ENCODE measurements at places on chromosomes 4 and X. TPM values are rescaled to one million over a fixed set of nuclear protein-coding genes. Genes with fewer than 3 reads are reported as not detected.

FGB gene
- total RNA-seq: not detected

SASH3 gene
- 245 TPM for total RNA-seq

GAGE1 gene
- not detected for total RNA-seq

DNA sequence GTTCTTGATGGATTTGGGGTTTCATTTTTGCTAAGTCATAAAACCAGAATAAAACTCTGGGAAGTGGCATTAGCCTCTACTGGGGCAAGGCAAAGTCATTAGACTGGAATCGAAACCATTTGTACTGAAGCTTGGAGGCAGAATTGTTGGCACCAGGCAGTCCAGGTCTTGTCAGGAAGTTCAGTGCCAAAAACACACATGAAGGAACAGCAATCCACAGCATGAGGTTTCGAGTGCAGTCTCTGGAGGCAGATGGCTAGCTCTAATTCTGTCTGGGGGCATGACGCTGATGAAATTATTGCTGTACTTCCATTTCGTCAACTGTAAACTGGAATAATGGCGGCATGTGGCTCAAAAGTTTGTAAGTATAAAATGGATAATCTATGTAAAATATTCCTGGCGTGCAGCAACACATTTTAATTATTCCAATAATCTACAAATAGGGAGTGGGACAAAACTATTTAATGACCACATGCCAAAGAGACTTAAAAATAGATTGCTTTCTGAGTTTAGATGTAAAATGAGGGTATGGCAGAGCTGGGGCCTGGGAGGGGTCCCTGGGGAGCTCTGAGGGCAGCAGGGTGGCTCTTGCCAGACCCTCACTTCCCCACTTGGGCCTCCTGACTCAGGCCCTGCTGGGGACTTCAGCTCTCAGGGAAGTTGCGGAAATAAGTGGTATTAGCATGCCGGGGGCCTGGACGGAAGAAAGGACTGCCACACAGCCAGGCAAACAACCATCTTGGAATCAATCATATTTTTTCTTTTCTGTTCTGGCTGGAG is 18.8 kb upstream of the CENPU start:
- peaks cover 6% of the 10 kb centered on the region for H3K36me3 ChIP-seq
- H3K27ac ChIP-seq: no peak overlapping the region
- H3K4me3 ChIP-seq: no peak overlapping the region
- no peaks in the 10 kb centered on the region for H3K27me3 ChIP-seq
- no peaks in the 10 kb centered on the region for H3K4me1 ChIP-seq

GRCh38 chr4:121448231-121448630 is 67.4 kb upstream of the QRFPR start:
- no peaks in the 10 kb centered on the region for H3K4me1 ChIP-seq
- no peak overlapping the region for H3K4me3 ChIP-seq
- peaks cover 24% of the 10 kb centered on the region for H3K27me3 ChIP-seq

GRCh38 chrX:136147315-136147901 is at the start of gene FHL1:
FHL1 (plus strand) TSS chrX:136147533.
- peaks cover 41% of the 10 kb centered on the region for H3K4me1 ChIP-seq
- H3K27ac ChIP-seq: peak within 1 kb of the TSS; percentile 26
- H3K36me3 ChIP-seq: no peaks in the 10 kb centered on the region
- peak; percentile 62 for DNase-seq

DNA sequence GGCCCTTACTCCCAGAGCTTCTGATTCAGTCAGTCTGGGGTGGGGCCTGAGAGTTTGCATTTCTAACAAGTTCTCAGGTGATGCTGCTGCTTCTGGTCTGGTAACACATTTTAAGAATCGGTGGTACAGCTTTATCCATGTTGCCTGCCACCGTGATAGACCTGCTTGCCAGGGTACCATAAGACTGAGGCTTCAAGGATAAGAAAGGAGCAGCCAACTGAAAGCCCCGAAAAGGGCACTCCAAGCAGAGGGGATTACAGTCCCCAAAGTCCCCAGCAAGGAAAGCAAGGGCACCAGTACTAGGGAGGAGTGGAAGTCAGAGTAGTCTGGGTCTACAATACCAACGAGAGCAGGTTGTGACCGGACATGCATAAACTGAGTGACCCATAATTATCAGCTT is 49.8 kb downstream of the APOO start:
- DNase-seq: no peak
- H3K36me3 ChIP-seq: no peaks in the 10 kb centered on the region
- no peak overlapping the region for H3K4me3 ChIP-seq

DNA sequence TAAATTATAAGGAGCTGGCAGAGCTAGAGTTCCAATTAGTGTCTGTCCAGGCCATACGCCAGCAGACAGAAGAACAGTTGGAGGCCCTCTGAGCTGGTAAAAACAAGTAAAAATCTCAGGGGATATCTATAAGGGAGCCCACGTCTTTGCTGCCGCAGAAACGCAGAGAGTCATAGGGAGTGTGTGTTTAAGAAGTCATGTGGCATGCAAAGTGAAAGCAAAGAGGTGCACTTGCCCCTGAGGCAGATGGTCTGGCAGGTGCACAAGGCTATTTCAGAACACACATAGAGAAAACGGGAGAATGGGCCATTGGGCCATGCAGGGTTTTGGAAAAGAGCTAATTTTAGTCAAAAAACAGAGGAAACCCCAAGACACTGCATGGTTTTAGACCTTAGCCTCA is 92.7 kb downstream of the NAP1L3 start:
- no peaks in the 10 kb centered on the region for H3K27me3 ChIP-seq
- H3K36me3 ChIP-seq: no peaks in the 10 kb centered on the region
- no peaks in the 10 kb centered on the region for H3K4me1 ChIP-seq
- DNase-seq: no peak
- H3K4me3 ChIP-seq: no peak overlapping the region
- H3K27ac ChIP-seq: no peak overlapping the region

DNA sequence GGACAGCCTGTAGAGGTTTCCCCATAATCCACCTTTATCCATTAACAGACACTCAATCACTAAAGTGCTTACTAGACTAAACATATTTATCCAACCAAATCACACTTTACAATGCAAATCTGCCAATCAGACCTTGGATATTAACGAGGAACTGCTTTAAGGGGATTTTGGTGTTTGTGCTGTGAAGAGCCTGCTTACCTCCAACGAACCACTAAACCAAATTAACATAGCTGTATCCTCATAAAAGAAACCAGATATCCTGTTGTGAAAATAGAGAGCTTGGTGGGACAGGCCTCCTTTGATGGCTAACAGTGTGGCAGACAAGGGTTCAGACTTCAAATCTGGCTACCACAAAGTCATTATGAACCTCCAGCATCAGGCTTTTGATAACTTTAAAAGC is 252.6 kb upstream of the HAND2 start:
- no peaks in the 10 kb centered on the region for H3K36me3 ChIP-seq
- no peak overlapping the region for H3K4me3 ChIP-seq
- H3K27ac ChIP-seq: no peak overlapping the region
- DNase-seq: no peak
- no peaks in the 10 kb centered on the region for H3K4me1 ChIP-seq

GRCh38 chr4:33890841-33891240 is 2353.5 kb downstream of the ARAP2 start:
- no peaks in the 10 kb centered on the region for H3K36me3 ChIP-seq
- no peak overlapping the region for H3K4me3 ChIP-seq
- H3K27ac ChIP-seq: no peak overlapping the region

DNA sequence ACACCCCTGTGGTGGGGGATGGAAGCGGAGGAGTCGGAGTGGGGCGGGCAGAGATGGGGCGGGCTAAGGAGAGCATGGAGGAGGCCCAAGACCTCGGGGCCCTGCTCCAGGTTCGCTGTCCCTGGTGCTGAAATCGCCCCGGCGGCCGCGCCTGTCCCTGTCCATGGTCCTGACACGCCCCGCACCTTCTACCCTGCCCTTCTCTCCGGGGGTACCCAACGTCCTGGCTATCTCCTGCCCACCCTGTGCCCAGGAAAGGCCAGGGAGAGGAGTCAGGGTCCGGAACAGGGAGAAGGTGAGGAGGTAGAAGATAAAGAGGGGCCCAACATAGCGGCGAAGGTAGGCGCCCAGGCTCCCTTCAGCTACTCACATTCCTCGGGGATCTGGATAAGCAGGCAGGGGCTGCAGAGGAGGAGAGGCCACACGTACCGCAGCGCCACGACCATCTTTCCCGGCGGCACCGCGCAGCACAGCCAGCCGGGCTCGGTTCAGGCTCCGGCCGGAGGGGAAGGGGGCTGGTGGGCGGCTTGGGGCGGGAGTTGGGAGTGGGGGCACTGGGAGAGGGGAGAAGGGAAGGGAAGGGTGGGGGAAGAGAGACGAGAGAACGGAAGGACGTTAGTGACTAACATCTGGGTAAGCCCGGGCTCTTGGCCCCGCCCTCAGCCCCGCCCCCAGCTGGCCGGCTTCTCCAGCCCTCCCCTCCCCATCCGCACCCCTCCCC is 10.4 kb downstream of the L1CAM start:
- peak; percentile 73 for DNase-seq
- no peak overlapping the region for H3K27ac ChIP-seq
- peaks cover 18% of the 10 kb centered on the region for H3K27me3 ChIP-seq
- H3K4me3 ChIP-seq: peak overlapping the region; percentile 10
- H3K36me3 ChIP-seq: no peaks in the 10 kb centered on the region

- H3K27me3 ChIP-seq: no peaks in the 10 kb centered on the region
- no peak for DNase-seq
- no peaks in the 10 kb centered on the region for H3K4me1 ChIP-seq
- H3K4me3 ChIP-seq: no peak overlapping the region
- no peak overlapping the region for H3K27ac ChIP-seq
These were observed 822.4 kb downstream of the FAT4 start for GRCh38 chr4:126136922-126137781.

GRCh38 chr4:184805462-184806228 is 20.1 kb downstream of the ACSL1 start:
- no peaks in the 10 kb centered on the region for H3K27me3 ChIP-seq
